Activated naive CD8-positive, alpha-beta T cell treated with anti-CD3 and anti-CD28 coated beads, Interleukin-2, amount 10 ng/mL, durations not matched to agents 7 days and 5 days (primary cell): ENCODE measurements at places on chromosomes 1 and 21. TPM values are rescaled to one million over a fixed set of nuclear protein-coding genes. Genes with fewer than 3 reads are reported as not detected.

NMNAT2 gene
- not detected for total RNA-seq

PIK3R3 gene
- 3.7 TPM for total RNA-seq

NR1I3 gene
- total RNA-seq, result not detected

NUCKS1 gene
- total RNA-seq, result 200 TPM

ASAP3 gene
- 0.50 TPM for total RNA-seq

CHIT1 gene
- 1.0 TPM for total RNA-seq

DCST1 gene
- not detected for total RNA-seq

PHTF1 gene
- total RNA-seq, result 19.2 TPM

DIRAS3 gene
- not detected for total RNA-seq

- no peak for DNase-seq
- H3K36me3 ChIP-seq, result peaks cover 20% of the 10 kb centered on the region
- peak overlapping the region; percentile 96 for H3K27ac ChIP-seq
- no peaks in the 10 kb centered on the region for H3K27me3 ChIP-seq
- H3K4me1 ChIP-seq, result peaks cover 31% of the 10 kb centered on the region
Measured at GRCh38 chr1:35555601-35556477, 1.4 kb downstream of the KIAA0319L start.

DNA sequence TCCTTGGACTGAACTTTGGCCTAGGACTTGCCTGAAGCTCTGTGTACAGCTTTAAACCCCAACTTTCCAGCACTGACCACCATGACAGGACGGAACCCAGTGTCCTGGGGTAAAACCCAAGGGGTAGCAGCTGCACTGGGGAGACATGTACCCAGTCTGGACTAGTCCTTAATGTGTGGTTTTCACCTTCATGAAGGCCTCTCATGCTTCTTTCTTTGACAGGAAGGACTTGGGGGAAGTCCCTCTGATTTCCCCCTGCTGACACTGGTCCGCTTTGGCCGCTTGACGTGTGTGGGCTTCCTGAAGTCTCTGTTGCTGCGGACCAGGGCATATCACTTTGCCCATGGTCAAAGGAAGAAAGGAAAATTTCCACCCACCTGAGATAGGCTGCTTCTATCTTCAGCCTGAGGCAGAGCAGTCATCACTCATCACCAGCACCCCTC is 66.3 kb upstream of the PRDX6 start:
- DNase-seq, result peak; percentile 39
- H3K27me3 ChIP-seq, result peaks cover 2% of the 10 kb centered on the region
- H3K4me1 ChIP-seq, result peaks cover 43% of the 10 kb centered on the region
- peaks cover 18% of the 10 kb centered on the region for H3K36me3 ChIP-seq
- peak overlapping the region; percentile 65 for H3K27ac ChIP-seq
- H3K4me3 ChIP-seq, result peak overlapping the region; percentile 49

DNA sequence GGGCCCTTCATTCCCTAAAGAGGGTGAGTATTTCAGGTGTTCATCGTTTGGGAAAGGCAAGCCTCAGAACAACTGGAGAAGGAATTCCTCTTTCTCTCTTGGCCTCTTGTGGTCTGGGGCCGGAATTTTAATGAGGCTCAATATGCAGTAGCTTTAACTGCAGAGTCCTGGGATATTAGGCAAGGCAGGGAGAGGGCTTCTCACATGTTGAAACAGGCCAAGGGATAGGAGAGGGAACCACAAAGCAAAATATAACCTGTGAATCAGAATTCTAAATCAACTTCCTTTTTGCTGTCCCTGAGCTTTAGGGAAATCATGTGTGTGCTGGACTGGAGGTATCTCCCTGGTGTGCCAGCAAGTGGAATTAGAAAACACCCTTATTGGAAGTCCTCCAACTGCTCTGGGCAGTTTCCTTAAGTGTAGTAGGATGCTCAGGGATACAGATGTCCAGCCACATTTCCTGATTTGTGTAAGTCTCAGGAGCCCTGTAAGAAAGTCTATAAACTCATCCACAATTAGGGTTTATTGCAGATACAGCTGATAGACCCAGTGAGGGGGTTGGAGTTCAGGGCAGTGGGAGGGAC is 215.8 kb upstream of the ZRANB2 start:
- no peaks in the 10 kb centered on the region for H3K27me3 ChIP-seq
- H3K4me3 ChIP-seq, result no peak overlapping the region
- no peaks in the 10 kb centered on the region for H3K36me3 ChIP-seq
- no peak overlapping the region for H3K27ac ChIP-seq

GRCh38 chr1:67605209-67605780 is 79.7 kb upstream of the GADD45A start:
- peaks cover 6% of the 10 kb centered on the region for H3K27me3 ChIP-seq
- H3K36me3 ChIP-seq, result no peaks in the 10 kb centered on the region
- no peak for DNase-seq
- H3K4me1 ChIP-seq, result peaks cover 4% of the 10 kb centered on the region
- no peak overlapping the region for H3K27ac ChIP-seq

DNA sequence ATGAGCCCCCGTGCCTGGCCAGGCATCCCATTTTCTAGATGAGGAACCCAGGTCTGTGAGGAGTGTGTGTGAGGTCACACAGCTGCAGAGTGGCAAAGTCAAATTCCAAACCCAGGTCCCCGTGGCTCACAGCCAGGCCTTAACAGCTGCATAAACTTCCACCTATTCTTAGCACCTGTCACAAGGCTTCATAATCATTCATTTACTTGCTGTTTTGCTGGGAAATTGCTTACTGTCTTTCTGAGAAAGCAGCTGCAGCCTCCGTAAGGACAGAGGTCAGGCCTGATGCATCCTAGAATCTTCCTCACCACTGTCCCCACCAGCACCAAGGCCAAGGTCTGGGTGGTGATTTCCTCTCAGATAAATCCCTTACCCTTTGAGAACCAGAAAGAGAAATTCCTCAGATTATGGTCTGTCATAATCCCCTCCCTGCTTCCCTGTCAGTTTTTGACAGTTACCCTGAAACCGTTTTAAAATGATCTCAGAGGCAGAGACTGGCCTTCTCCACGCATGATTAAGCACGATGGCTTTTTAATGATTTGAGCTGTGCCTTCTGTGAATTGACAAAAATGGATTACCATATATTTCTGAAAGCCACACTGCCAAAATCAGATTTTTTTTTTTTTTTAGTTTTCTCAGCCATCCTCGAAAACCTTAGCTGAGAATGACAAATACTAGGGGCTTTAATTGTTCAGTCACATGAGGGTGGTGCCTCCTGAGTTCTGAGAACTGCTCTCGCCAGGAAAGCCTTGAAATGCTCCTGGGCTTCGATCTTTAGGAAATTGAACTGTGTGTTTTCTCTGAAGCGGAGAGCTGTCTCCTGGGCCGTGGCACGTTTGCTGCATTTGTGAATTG is 70.0 kb upstream of the SELENON start:
- no peak for DNase-seq
- peaks cover 47% of the 10 kb centered on the region for H3K27me3 ChIP-seq
- H3K4me3 ChIP-seq, result peak overlapping the region; percentile 42
- peaks cover 4% of the 10 kb centered on the region for H3K36me3 ChIP-seq
- H3K4me1 ChIP-seq, result peaks cover 32% of the 10 kb centered on the region

DNA sequence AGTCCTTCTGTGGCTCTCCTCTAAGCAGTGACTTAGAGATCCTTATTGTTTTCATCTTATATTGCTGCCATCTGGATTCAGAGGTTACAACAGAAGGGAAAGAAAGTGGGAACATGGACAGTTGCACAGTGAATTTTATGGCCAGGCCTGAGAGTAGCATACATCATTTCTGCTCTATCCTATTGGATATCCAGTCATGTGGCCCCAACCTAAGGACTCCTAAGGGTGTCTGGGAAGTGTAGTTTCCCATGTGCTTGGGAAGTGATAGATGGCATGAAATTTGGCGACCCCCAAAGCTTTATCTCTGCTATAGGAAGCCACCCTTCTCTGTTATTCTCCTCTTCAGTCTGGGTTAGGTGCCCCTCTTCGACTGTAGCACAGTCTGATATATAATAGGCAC is 51.9 kb downstream of the CDC7 start:
- peaks cover 10% of the 10 kb centered on the region for H3K36me3 ChIP-seq
- no peak overlapping the region for H3K4me3 ChIP-seq
- peaks cover 67% of the 10 kb centered on the region for H3K4me1 ChIP-seq
- no peak overlapping the region for H3K27ac ChIP-seq
- no peak for DNase-seq

GRCh38 chr1:6601049-6601922 is 1.4 kb downstream of the KLHL21 start:
- peak; percentile 65 for DNase-seq
- H3K4me1 ChIP-seq, result peaks cover 30% of the 10 kb centered on the region
- H3K27me3 ChIP-seq, result no peaks in the 10 kb centered on the region
- peaks cover 2% of the 10 kb centered on the region for H3K36me3 ChIP-seq
- H3K4me3 ChIP-seq, result peak overlapping the region; percentile 96

- H3K27ac ChIP-seq, result peak overlapping the region; percentile 93
- H3K4me1 ChIP-seq, result peaks cover 65% of the 10 kb centered on the region
- no peak for DNase-seq
- peaks cover 9% of the 10 kb centered on the region for H3K36me3 ChIP-seq
Measured at GRCh38 chr1:221776495-221777301, 34.8 kb upstream of the DUSP10 start.

- peaks cover 1% of the 10 kb centered on the region for H3K4me1 ChIP-seq
- no peaks in the 10 kb centered on the region for H3K27me3 ChIP-seq
- H3K27ac ChIP-seq, result no peak overlapping the region
- H3K4me3 ChIP-seq, result no peak overlapping the region
- no peaks in the 10 kb centered on the region for H3K36me3 ChIP-seq
Measured at GRCh38 chr21:28439788-28440187, 552.9 kb downstream of the LTN1 start.

DNA sequence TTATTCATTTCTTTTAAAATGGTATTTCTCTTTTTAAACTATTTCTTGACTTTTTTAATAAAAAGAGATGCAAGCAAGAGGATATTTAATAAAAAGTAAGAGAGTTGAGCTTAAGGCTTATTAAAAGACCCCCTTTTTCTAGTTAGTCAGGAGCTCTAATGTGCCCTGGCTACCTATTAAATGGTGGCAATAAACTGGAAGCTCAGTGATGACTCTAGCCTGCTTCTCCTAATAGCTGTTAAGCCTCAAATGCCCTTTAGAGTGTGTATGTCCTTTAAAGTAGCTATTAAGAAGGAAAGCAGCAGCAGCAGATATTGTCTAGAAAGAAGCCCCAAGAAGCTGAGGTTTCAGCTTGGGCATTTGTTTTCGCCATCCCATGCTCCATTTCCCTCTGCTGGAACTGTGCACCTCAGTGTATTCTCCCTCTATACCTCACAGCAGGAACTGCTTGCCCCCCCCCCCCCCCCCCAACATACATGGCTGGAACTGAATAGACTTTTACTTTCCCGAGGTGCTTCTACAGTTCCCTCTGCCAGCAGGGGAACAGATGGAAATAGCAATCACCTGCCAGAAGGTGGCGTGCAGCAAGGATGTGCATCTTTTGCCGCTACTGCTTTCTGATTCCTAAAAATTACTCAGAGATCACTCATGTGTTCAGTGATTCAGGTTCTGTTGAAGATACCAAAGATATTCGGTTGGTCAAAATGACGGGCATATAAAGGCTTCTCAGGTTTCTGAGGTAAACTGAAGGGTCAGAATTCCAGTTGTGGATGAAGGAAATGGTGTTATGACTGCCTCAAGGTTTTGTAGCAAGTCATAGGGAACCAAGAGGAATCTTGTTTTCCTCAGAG is 2.5 kb downstream of the RGS4 start:
- H3K4me3 ChIP-seq, result no peak overlapping the region
- H3K4me1 ChIP-seq, result peaks cover 2% of the 10 kb centered on the region
- H3K36me3 ChIP-seq, result no peaks in the 10 kb centered on the region
- peak; percentile 37 for DNase-seq
- peaks cover 39% of the 10 kb centered on the region for H3K27me3 ChIP-seq

- H3K4me3 ChIP-seq, result no peak overlapping the region
- H3K27ac ChIP-seq, result no peak overlapping the region
- H3K27me3 ChIP-seq, result no peaks in the 10 kb centered on the region
- H3K4me1 ChIP-seq, result no peaks in the 10 kb centered on the region
- no peak for DNase-seq
Measured at GRCh38 chr1:215895276-215895675, 328.2 kb downstream of the KCTD3 start.

GRCh38 chr21:36608041-36608896 is 90.6 kb upstream of the SIM2 start:
- H3K4me3 ChIP-seq, result no peak overlapping the region
- no peaks in the 10 kb centered on the region for H3K36me3 ChIP-seq
- no peak overlapping the region for H3K27ac ChIP-seq
- H3K27me3 ChIP-seq, result no peaks in the 10 kb centered on the region

DNA sequence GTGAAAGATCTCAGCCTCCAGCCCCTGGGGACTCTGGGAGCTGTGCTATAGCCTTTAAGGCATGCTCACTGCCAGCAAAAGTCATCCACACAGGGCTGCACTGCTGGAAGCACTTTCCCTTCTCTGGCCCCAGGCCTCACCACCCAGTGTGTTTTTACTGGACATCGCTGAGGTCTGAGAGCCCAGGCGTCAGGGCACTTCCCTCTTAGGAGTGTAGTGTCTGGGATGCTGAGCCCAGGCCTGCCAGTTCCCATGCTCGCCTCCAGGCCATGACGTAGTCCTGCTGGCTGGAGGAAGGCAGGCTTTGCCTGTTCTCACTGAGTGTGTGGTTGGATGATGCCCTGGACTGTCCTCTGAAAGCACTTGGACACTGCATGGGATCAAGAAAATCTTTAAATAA is 101.2 kb downstream of the GDAP2 start:
- no peak overlapping the region for H3K27ac ChIP-seq
- H3K4me3 ChIP-seq, result no peak overlapping the region
- H3K4me1 ChIP-seq, result no peaks in the 10 kb centered on the region
- no peak for DNase-seq

GRCh38 chr1:70542030-70542429 is 131.0 kb downstream of the CTH start:
- peaks cover 19% of the 10 kb centered on the region for H3K27me3 ChIP-seq
- H3K4me1 ChIP-seq, result no peaks in the 10 kb centered on the region
- no peak for DNase-seq
- no peak overlapping the region for H3K27ac ChIP-seq

DNA sequence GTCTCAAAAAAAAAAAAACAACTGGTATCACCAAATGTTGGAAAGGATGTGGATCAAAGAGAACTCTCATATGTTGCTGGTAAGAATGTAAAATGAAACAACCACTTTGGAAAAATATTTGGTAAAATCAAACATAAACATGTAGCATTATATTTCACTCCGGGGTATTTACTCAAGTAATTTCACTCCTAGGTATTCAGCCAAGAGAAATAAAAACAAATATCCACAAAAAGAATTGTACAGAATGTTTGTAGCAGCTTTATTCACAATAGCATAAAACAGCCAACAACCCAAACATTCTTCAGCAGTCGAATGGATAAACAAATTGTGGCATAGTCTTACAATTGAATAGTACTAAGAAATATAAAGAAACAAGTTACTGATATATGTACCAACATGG is 32.4 kb upstream of the ZSWIM5 start:
- no peak overlapping the region for H3K27ac ChIP-seq
- no peaks in the 10 kb centered on the region for H3K4me1 ChIP-seq
- DNase-seq, result no peak
- no peak overlapping the region for H3K4me3 ChIP-seq
- peaks cover 3% of the 10 kb centered on the region for H3K27me3 ChIP-seq

GRCh38 chr1:203461717-203462116 is 13.9 kb upstream of the PRELP start:
- peaks cover 25% of the 10 kb centered on the region for H3K27me3 ChIP-seq
- no peaks in the 10 kb centered on the region for H3K4me1 ChIP-seq
- no peaks in the 10 kb centered on the region for H3K36me3 ChIP-seq
- DNase-seq, result no peak
